Progenitor cell of endocrine pancreas (in vitro differentiated cells): ENCODE measurements at places on chromosomes 1 and 21. TPM values are rescaled to one million over a fixed set of nuclear protein-coding genes. Genes with fewer than 3 reads are reported as not detected.

The ACKR1 gene
- 0.57 and 0.67 TPM in 2 replicates for total RNA-seq

- DNase-seq: no peak
- H3K27ac ChIP-seq: no peak overlapping the region
- no peaks in the 10 kb centered on the region for H3K27me3 ChIP-seq
- no peak overlapping the region for H3K4me3 ChIP-seq
- peaks cover 5% of the 10 kb centered on the region for H3K4me1 ChIP-seq
These were observed 99.2 kb downstream of the SGIP1 start for GRCh38 chr1:66633159-66633558.

DNA sequence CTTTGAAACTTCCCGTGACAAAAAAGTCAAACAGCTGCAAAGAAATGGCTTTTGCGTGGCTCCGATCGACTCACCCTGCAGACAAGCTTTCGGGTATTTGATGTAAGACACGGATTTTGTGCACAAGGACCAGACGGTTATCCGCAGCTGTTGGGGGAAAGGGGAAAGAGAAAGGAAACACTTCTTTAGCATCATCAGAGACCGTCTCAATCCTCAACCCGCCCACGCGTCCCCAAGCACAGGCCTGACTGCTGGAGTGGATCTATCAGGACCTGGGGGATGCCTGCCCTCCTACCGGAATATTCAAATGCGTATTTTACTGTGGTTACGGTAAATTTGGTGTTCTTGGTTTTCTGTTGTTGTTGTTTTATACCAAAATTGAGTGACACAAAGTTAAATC lies 11.2 kb downstream of the WRAP73 start:
- DNase-seq: no peak
- H3K4me3 ChIP-seq: no peak overlapping the region
- H3K27ac ChIP-seq: no peak overlapping the region
- no peaks in the 10 kb centered on the region for H3K27me3 ChIP-seq

The SLC30A1 gene
- 8.7 and 9.3 TPM in 2 replicates for total RNA-seq

The ENAH gene
- total RNA-seq: 213 and 217 TPM in 2 replicates

DNA sequence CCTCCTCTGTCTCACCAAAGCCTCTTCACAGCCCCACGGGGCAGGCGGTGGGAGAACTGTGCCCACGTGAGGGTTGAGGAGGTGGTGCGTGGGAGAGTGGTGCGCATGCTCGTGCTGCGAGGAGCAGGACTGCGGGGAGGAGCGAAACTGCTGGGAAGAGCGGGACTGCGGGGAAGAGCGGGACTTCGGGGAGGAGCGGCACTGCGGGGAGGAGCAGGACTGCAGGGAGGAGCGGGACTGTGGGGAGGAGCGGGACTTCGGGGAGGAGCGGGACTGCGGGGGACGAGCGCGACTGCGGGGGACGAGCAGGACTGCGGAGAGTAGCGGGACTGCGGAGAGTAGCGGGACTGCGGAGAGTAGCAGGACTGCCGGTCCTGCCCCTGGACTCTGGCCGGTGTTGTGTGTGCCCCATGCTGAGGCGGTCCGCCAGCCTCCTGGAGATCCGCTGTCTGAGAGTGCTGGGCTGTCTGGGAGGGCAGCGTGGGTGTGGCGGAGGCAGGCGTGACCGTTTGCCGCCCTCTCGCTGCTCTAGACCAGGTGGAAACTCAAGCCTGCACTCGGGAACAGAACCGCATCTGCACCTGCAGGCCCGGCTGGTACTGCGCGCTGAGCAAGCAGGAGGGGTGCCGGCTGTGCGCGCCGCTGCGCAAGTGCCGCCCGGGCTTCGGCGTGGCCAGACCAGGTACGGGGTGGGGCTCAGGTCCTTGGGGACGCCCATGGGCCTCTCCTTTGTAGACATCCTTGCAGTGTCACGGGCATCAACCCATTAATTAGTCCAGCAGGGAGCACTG lies 24.6 kb downstream of the TNFRSF1B start:
- H3K27ac ChIP-seq: no peak overlapping the region
- H3K27me3 ChIP-seq: peaks cover 33% of the 10 kb centered on the region
- H3K4me1 ChIP-seq: no peaks in the 10 kb centered on the region
- H3K36me3 ChIP-seq: no peaks in the 10 kb centered on the region
- no peak for DNase-seq

GRCh38 chr21:46153247-46154154 lies 1.9 kb downstream of the FTCD start:
- H3K27me3 ChIP-seq: no peaks in the 10 kb centered on the region
- H3K4me1 ChIP-seq: peaks cover 15% of the 10 kb centered on the region
- peak overlapping the region; percentile 35 for H3K4me3 ChIP-seq
- H3K36me3 ChIP-seq: no peaks in the 10 kb centered on the region
- H3K27ac ChIP-seq: peak overlapping the region; percentile 41

DNA sequence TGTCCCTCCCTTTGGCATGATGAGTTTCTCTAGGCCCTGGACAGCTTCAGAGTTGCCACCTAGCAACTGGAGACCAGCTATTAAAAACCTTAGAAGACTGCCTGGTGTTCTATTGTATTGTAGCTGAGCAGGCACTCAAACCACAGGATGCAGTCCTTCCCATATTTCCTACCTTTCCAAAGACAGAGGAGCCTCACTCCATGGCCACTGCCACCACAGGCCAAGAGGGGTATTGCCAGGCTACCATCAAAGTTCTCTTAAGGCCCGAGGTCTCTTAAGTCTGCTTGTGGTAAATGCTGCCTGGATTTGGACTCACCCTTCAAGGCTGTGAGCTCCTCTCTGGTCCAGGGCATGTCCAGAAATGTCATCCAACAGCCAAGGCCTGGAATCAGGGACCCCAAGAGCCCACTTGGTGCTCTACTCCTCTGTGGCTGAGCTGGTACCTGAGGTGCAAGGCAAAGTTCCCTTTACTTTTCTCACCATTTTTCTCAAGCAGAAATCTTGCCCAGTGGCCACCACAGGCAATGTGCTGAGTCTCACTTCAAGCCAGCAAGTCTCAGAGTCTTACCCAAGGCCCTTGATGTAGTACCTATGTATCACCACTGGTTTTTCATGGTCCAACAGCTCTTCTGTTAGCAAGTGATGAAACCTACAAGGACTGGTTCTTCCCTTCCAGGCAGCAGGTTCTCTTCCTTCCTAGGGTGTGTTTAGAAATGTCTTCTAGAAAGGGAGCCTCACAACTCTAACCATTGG lies 269.4 kb downstream of the AMY1C start:
- no peaks in the 10 kb centered on the region for H3K36me3 ChIP-seq
- H3K4me3 ChIP-seq: no peak overlapping the region
- peaks cover 3% of the 10 kb centered on the region for H3K4me1 ChIP-seq
- no peak overlapping the region for H3K27ac ChIP-seq

DNA sequence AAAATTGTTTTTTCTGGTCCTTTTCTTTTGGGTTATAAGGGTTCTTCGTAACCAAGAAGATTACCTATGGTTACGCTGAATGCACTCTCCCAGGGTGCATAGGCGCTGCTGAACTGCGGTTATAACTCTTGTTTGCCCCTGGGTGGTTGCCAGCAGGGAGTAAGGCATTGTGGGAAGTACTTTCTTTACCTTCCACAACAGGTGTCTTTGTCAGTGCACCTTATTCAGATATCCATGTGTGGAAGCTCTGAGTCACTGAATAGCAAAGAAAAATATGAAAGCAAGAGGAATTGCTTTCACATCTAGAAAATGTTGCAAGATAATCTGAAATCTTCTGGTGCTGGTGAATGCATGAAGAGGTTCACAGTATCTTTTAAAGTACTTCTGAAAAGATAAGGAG lies 124.4 kb upstream of the CACYBP start:
- H3K27me3 ChIP-seq: no peaks in the 10 kb centered on the region
- peaks cover 50% of the 10 kb centered on the region for H3K4me1 ChIP-seq
- H3K36me3 ChIP-seq: no peaks in the 10 kb centered on the region

GRCh38 chr1:229271448-229272159 lies 693 bp downstream of the RAB4A start:
- DNase-seq: no peak
- H3K4me3 ChIP-seq: peak overlapping the region; percentile 95
- H3K27me3 ChIP-seq: no peaks in the 10 kb centered on the region
- peak overlapping the region; percentile 97 for H3K27ac ChIP-seq
- peaks cover 20% of the 10 kb centered on the region for H3K36me3 ChIP-seq

- no peak overlapping the region for H3K4me3 ChIP-seq
- peaks cover 4% of the 10 kb centered on the region for H3K4me1 ChIP-seq
- H3K36me3 ChIP-seq: no peaks in the 10 kb centered on the region
- DNase-seq: no peak
- H3K27ac ChIP-seq: no peak overlapping the region
- H3K27me3 ChIP-seq: peaks cover 12% of the 10 kb centered on the region
These were observed 14.9 kb upstream of the TNNI1 start for GRCh38 chr1:201436393-201436792.

GRCh38 chr1:53470584-53470983 lies 11.4 kb downstream of the DMRTB1 start:
- DNase-seq: no peak
- no peaks in the 10 kb centered on the region for H3K36me3 ChIP-seq
- no peak overlapping the region for H3K27ac ChIP-seq
- H3K4me3 ChIP-seq: peak overlapping the region; percentile 29
- peaks cover 16% of the 10 kb centered on the region for H3K27me3 ChIP-seq
- no peaks in the 10 kb centered on the region for H3K4me1 ChIP-seq

The PRR9 gene
- total RNA-seq: not detected in 2 replicates

GRCh38 chr1:87325982-87326738 lies 2.5 kb upstream of the LMO4 start:
- H3K27me3 ChIP-seq: no peaks in the 10 kb centered on the region
- no peak overlapping the region for H3K4me3 ChIP-seq
- H3K36me3 ChIP-seq: no peaks in the 10 kb centered on the region
- H3K4me1 ChIP-seq: peaks cover 23% of the 10 kb centered on the region
- peak; percentile 29 for DNase-seq

The SIPA1L2 gene
- total RNA-seq: 37.6 and 41.0 TPM in 2 replicates

DNA sequence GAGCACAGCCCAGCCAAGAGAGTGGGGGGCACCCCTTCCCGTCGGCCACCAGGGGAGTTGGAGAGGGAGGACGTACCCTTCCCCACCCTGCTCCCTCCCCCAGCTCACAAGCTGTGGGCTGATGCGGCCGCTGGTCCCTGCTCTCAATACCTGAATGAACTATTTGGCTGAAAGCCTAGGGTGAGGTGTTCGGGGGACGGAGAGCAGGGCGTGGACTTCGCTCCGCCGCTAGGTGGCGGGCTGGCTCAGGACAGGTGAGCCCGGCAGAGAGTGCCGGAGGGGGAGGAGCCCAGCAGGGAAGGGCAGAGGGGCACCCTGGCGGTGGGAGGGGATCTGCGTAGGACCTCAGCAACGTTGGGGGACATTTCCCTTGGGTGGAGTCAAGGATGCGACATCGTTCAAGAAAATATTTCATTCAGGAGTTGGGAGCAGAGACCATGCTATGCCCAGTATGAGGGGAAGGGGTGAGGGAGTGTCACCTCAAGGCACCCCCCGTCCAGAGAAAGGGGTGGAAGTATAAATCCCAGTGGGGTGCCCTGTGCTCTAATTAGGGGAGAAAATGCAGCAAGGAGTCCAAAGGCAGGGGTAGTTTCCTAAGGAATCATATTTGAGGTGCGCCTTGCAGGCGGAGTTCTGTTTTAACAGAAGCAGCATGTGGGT lies 12.0 kb upstream of the RHBG start:
- H3K4me3 ChIP-seq: no peak overlapping the region
- H3K27ac ChIP-seq: peak overlapping the region; percentile 54
- DNase-seq: peak; percentile 76
- peaks cover 2% of the 10 kb centered on the region for H3K4me1 ChIP-seq

The NTMT2 gene
- not detected in 2 replicates for total RNA-seq

DNA sequence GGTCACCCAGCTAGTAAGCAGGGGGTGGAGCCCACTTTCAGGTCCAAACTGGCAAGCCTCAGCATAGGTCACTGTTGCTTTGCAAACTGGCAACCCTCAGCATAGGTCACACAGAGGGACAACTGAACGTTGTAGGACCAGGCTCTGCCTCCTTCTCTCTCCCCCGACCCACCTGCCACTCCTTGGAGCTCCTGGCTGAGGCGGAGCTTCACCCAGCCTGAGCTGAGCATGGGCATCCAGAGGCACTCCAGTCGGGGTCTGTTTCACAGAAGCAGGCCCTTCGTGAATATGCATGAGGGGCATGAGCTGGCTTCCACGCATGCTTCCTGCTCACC lies 24.2 kb downstream of the CAPZB start:
- H3K4me1 ChIP-seq: peaks cover 8% of the 10 kb centered on the region
- H3K36me3 ChIP-seq: peaks cover 6% of the 10 kb centered on the region
- H3K27me3 ChIP-seq: no peaks in the 10 kb centered on the region

The HSD3B1 gene
- not detected in 2 replicates for total RNA-seq

DNA sequence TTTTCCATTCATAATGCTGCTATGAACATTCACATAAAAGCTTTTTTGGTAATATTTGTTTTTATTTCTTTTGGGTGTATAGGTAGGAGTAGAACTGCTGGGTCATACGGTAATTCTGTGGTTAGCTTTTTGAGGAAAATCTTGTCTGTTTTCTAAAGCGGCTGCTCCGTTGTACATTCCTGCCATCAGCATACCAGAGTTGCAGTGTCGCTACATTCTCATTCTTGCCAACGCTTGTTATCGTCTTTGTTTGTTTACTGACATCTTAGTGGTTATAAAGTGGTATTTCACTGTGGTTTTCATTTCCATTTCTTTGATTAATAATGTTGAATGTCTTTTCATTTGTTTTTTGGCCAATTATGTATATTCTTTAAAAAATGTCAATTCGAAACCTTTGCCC lies 469.8 kb upstream of the ZP4 start:
- no peak overlapping the region for H3K4me3 ChIP-seq
- no peak overlapping the region for H3K27ac ChIP-seq
- H3K27me3 ChIP-seq: peaks cover under 1% of the 10 kb centered on the region
- peaks cover 6% of the 10 kb centered on the region for H3K4me1 ChIP-seq

DNA sequence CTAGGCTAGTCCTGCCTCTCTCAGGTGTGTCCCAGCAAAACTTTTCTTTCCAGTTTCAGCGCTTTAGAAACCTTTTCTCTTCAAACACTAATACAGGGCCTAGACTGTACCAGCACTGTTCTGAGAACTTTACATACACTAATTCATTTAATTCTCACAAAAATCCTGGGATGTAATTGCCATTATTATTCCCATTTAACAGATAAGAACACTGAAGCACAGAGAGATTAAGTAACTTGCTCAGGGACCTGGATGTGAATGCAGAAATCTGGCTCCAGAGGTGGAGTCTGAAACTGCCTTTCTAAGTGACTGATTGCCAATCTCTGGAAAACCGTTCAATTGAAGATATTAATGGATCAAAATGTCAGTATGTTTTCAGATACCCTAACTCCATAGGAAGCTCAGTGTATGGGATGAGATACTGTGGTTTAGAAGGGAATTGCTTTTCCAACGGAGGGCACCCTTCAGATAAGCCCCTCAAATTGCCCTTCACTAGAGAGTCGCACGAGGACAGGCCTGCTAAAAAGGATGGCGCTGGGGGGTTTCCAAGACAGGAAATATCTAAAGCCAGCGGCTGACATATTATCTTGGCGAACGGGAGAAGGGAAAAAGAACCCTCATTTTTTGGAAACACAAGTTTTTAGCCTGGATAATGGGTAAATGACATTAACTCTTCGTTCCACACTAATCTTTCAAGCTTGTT lies 698 bp upstream of the UCK2 start:
- DNase-seq: no peak
- no peaks in the 10 kb centered on the region for H3K36me3 ChIP-seq
- no peaks in the 10 kb centered on the region for H3K27me3 ChIP-seq
- peak overlapping the region; percentile 84 for H3K27ac ChIP-seq
